ENCODE measurements at places on chromosomes 6 and 20. TPM values are rescaled to one million over a fixed set of nuclear protein-coding genes. Genes with fewer than 3 reads are reported as not detected.

Gene RFX6
- not detected for total RNA-seq

- no peak for DNase-seq
Observed at GRCh38 chr20:11193241-11193640, 519.4 kb upstream of the JAG1 start.

DNA sequence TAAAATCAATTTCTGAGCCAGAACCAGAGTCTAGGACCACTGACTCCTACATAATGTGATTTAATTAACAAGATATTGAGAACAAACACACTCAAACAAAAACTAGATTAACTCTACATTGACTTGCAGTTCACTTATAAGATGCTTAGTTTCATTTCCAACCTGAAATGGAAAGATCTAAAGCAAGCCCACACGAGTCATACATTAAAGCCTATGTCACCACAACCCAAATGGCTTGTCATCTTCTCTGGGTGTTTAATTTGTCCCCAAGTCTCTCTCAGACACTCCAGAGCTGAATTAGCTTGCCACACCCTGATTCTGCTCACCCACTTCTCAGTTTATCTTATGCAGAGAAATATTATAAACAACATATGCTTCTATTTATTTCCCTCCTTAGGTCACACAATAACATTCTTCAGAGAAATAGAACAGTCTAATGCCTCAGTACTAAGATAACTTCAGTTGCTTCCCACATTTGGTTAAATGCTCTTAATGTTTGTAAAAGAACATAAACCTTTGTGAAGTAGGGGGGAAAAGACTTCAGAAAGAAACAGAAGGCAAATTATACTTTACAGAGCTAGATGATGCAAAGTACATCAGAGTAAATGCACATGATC lies 8.8 kb upstream of the FBXO30 start:
- DNase-seq = no peak

- no peak for DNase-seq
Observed at GRCh38 chr6:158501360-158502262, 58.3 kb upstream of the TMEM181 start.

GRCh38 chr6:14722704-14723103 lies 523.2 kb upstream of the JARID2 start:
- DNase-seq = no peak

- no peak for DNase-seq
Observed at GRCh38 chr20:56624786-56625681, 4.1 kb upstream of the TFAP2C start.

- DNase-seq = peak; percentile 69
Observed at GRCh38 chr20:5100684-5101347, 18.9 kb downstream of the PCNA start.

GRCh38 chr6:1988843-1989242 lies 256.6 kb downstream of the GMDS start:
- DNase-seq = no peak

DNA sequence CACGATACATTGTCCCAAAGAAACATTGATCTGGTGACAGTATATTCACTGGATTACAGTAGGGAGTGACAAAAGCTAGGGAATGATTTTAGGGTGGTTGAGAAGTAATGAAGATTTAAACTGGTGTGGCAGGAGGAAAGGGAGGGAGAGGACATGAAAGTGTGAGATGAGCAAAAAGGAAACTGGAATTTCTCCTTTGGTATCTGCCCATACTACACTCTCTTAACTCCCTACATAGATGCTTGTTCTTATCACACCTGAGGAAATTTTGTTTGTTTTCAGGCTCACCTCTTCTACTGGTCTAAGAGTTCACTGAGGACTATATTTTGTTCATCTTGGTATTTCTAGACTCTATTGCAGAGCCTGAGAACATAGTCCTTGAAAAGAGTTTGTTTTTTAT lies 44.9 kb upstream of the CEP162 start:
- DNase-seq = no peak

All from T-cell (primary cell).